Left ventricle myocardium inferior (tissue), 1 donor: ENCODE measurements at places on chromosomes 2 and 18. TPM values are rescaled to one million over a fixed set of nuclear protein-coding genes. Genes with fewer than 3 reads are reported as not detected.

GPR75 gene
- 0.82 TPM for total RNA-seq

DNA sequence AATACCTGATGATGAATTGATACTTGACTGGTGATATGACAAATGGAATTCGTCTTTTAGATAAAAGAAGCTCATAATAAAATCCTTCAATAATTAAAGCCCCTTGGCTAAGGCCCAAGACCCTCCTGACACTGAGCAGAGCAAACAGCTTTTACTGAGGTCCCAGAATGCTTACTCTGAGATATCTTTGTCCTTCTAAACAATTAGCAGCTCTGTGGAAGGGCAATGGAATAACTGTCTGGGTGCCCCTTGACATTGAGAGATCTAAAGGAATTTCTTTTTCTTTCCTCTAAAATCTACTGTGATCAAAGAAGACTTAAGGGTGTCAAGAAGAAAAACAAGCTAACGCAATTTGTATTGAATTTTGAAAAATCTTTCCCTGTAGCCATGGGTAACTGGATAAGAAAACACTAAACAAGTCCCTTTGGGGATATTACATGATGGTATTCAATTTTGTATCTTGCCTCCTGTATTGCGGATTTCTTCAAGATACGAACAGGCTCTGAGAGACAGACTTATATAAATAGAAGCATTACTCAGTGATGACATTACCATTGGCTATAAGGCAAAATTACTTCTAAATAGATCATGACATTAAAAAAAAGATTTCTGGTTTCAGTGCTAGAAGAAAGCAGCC lies 128.8 kb downstream of the MREG start:
- DNase-seq = no peak

CDH20 gene
- not detected for total RNA-seq

PLEK gene
- 4.8 TPM for total RNA-seq

GPR45 gene
- total RNA-seq = not detected

- no peak for DNase-seq
Measured at GRCh38 chr2:1628893-1629292, 115.4 kb downstream of the PXDN start.
